ENCODE measurements at places on chromosomes 6 and 20. TPM values are rescaled to one million over a fixed set of nuclear protein-coding genes. Genes with fewer than 3 reads are reported as not detected.

The GLP1R gene
- total RNA-seq, result 1.6 TPM

The IFT52 gene
- total RNA-seq, result 34.2 TPM

The MCHR2 gene
- total RNA-seq, result not detected

The ZNF165 gene
- 1.2 TPM for total RNA-seq

- no peak for DNase-seq
Observed at GRCh38 chr20:33145521-33145920, 22.4 kb upstream of the BPIFA2 start.

GRCh38 chr20:46644733-46645132 lies 6.5 kb downstream of the SLC13A3 start:
- DNase-seq, result no peak
